ENCODE measurements at places on chromosomes 1 and 21.

GRCh38 chr1:114959423-114959822 is 70.2 kb upstream of the TSHB start:
- DNase-seq, result no peak

GRCh38 chr1:228100822-228101613 is 2.1 kb downstream of the C1orf35 start:
- DNase-seq, result no peak

DNA sequence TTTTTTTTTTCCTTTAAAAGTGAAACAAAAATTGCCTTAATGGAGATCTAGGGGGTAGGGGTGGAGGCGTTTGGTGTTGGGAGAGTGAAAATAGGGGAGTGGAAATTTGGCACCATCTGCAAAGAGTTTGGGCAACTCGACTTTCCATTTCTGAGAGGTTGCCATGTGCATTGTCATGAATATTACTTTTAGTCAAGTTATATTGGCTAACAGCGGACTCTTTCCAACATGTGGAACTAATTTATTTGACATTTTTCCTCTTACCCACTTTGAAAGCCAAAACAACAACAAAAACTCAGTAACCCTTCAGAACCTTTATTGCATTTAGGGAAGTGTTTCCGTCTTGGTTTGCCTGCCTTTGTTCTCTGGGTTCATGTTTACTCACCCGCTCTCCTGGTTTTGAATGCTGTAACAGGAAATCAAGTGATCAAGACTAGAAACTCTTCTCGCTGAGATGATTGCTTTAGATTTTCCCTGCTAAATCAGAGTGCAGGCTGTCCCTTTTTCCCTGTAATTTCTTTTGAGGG is 70.4 kb downstream of the CACHD1 start:
- no peak for DNase-seq

GRCh38 chr1:232943679-232944252 is 6.6 kb upstream of the NTPCR start:
- DNase-seq, result no peak

DNA sequence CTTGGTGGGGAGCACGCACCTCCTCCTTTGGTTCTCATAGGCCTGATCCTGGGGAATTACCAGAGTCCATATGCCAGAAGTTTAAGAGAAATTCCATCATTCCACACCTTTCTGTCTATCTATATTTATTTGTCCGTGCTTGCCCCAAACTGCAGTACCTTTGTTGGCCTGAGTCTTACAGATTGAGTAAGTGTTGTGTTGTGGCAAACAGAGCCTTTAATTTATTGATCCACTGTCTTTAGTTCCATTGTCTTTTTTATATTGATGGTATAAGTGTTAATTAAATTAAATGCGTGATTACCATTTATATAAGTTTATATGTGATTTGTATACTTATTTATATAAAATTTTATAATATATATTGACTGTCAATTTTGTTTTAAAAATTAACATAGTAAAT is 4.9 kb downstream of the SH3BGR start:
- DNase-seq, result peak; percentile 22

DNA sequence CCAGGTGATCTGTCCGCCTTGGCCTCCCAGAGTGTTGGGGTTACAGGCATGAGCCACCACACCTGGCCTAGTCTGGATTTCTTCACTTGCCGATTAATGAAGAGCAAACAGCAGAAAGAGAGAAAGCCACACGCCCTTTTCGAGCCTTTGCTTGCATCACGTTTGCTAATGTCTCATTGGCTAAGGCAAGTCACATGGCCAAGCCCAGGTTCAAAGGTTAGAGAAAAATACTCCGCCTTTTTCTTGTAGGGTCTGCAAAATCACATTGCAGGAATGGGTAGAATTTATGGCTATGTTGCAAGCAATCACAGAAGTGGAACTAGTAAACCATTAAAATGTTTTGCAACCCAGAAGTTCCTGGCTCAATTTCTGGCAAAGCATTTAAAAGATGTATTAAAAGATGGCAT is 26.8 kb upstream of the BACH1 start:
- no peak for DNase-seq

DNA sequence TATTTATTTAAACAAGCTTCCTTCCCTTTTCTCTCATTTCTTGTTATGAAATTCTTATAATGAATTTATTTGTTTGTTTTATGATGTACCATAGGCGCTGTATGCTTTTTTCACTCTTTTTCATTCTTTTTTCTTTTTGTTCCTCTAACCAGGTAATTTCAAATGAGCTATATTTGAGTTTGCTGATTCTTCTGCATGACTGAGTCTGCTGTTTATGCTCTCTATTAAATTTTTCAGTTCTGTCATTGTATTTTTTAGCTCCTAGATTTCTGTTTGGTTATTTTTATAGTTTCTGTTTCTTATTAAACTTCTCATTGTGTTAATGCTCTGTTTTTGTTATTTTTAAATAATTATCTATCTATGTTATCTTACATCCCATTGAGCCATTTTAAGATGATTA is 232.4 kb downstream of the LHX8 start:
- no peak for DNase-seq

DNA sequence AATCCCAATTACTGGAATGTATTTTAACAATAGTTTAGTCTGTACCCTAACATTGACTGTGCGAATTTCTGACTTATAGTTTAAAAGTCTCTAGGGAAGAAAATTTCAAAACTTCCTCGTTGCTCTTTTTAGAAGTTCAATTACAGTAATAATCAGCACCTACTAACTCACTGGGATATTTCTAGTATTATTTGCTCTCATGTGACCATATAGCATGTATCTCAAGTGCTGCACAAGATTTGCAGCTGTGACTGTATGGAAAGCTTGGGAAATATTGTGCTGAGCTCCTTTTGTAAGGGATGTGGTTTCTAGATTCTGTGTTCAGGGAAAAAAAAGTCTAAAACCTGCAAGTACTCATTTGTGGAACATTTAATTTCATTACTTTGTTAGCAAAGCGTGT is 153.1 kb downstream of the ST6GALNAC3 start:
- DNase-seq, result no peak

- DNase-seq, result no peak
Observed at GRCh38 chr1:160949881-160950280, 4.7 kb downstream of the ITLN2 start.

- no peak for DNase-seq
Observed at GRCh38 chr1:91024481-91025119, 2.8 kb upstream of the ZNF644 start.

GRCh38 chr1:41456847-41457540 is 27.5 kb downstream of the EDN2 start:
- DNase-seq, result no peak

DNA sequence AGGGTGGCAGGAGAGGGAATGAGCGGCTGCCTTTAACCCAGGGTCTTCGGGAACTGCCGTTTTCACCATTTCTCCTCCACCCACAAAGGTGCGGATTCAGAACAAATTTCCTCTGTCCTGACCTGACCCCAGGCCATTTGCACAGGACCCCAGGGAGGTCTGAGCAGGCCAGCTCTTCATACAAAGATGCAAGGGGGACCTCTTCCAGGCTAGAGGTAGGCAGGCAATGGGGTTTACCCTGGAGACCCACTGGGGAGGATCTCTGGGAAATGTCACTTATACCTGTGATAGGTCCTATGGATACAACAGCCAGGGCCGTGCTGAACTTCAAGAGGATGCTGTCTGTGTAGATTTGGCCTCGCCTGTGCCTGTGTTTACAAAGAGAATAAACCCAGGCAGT is 89.7 kb upstream of the VAMP3 start:
- no peak for DNase-seq

DNA sequence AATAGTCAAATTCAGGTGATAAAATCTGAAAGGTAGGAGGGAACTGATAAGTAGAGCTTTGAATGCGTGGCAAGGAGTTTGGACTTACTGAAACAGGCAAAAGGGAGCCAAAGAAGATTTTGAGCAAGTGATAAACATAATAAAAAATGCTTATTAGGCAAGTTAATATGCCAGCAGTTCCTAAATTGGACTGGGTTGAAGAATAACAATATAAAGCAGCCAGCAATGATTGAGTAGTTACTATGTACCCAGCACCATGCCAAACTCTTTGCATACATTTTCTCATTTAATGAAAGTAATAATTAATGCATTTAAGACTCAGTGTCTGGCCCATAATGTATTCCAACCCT is 23.8 kb upstream of the AHCYL1 start:
- DNase-seq, result no peak

DNA sequence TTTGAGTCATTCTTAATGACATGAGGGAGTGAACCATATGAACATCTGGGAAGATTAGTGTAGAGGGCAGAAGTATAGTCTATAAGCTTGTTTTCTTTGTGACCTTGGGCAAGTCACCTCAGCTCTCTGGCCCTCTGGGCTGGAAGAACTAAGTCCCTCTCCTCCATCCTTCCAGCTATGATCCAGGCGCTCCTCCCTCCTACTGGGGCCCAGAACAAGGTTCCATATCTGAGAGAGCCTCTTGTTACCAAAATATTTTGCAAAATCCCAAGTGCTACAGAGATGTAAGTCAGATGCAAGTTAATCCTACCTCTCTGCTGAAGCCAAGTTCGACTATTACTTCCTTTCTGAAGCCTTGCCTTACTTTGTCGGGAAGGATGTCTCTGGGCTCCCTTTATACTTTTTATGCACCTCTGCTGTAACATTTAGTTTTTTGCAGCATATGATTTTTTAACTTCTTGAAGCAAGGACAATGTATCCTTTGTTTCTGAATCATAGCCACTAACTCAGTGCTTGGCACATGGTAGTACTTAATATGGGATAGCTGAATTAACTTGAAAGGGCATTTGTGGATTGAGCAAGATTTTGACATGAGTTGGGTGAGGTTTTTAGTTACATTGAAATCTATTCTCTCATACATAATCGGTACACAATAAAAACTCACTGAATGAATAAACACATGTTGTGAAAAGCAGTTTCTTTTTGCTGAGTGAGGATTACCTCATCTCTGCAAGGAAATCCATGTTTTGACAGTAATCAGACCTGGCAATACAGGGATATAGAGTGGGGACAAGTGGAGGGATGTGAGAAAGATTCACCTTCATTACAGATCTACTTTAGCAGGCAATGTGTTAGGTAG is 54.7 kb upstream of the BEND5 start:
- DNase-seq, result no peak

GRCh38 chr1:228982637-228983036 is 247.4 kb downstream of the RHOU start:
- no peak for DNase-seq

DNA sequence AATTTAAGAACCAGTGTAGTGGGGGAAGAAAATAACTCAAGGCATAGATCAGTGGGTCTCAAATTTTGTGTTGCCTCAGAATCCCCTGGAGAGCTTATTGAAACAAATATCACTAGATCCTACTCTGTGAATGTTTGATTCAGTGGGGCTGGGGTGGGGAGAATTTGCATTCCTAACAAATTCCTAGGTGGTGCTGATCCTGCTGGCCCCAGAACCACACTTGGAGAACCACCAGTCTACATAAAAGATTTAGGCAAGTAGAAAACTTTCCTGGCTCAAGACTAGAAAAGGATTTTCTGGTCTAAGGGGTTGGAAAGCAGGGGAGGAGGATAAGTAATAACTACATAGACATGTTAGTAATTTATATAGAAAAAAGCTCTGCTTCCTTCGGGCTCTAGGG is 34.1 kb upstream of the C1orf21 start:
- no peak for DNase-seq

- no peak for DNase-seq
Observed at GRCh38 chr1:46130606-46131005, 1.8 kb downstream of the PIK3R3 start.

DNA sequence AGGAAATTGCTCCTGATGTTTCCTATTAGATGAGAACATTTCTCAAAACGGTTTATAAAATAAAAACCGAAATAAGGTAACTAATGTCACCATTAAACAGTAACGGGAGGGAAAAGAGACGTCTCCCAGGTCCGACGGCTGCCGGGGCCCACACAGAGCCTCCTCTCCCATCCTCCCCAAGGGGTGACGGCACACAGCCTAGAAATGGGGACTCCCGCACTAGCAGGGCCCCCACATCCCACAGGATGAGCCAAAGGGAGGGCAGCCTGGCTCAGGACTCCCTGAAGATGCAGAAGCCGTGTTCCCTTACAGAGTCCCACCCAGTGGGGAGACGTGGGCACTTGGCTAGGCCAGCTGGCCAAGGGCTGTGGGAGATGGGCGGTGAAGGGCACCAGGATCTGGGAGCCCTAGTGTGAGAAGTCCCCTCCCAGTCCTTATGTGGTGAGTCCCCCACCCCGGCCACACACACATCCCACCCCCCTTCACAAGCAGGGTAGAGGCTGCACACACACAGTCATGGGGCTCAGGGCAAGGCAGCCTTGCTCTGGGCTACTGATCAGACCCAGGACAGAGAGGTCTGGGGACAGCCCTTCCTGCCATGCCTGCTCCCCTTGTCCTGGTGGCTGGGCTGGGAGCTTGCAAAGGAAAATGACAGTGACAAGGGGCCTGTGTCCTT is 3.3 kb downstream of the KRTAP10-3 start:
- DNase-seq, result no peak

DNA sequence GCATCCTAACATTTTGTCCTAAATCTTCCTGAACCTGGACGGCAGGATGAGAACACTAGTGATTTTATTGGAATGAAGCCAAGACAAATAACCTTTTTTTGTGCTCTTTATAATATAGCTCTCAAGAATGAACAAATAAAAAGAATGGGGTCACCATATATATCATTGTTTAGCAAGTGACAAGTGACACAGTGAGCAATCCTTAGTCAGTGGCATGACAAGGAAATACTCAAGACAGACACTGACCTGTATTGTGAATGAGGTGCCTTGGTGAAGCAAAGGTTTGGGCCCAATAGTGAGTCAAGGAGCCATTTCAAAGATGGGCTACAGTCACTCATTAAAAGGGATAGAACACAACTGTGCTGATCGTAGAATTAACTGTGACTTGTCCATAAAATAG is 35.7 kb downstream of the PTGFR start:
- DNase-seq, result no peak

GRCh38 chr1:24015221-24016210 is 35.4 kb upstream of the SRSF10 start:
- no peak for DNase-seq

- no peak for DNase-seq
Observed at GRCh38 chr1:21914880-21915640, 22.1 kb downstream of the HSPG2 start.

- no peak for DNase-seq
Observed at GRCh38 chr1:198677027-198677426, 38.2 kb downstream of the PTPRC start.

DNA sequence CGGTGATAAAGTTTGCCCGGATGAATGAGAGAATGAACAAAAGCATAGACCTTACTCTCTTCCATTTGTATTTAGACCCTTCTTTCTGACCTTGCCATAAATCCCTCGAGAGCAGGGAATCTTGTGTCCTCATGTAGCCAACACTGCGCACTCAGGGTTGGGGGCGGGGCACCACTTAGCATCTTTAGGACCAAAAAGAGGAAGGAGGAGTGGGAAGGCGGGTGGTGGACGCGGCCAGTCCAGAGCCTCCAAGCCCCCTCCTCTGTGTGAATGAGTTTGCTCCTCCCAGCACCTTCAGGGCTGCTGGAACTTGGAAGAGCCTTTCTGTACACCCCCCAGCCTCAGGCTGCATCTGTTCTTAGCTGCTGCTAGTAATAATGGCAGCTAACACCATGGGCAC is 141.9 kb upstream of the TMEM51 start:
- DNase-seq, result peak; percentile 40

- DNase-seq, result no peak
Observed at GRCh38 chr1:239438891-239439290, 52.5 kb downstream of the CHRM3 start.

- no peak for DNase-seq
Observed at GRCh38 chr1:29393451-29393826, 157.1 kb downstream of the PTPRU start.

- no peak for DNase-seq
Observed at GRCh38 chr1:31800674-31800967, 15.2 kb downstream of the SPOCD1 start.

All from neural progenitor cell (in vitro differentiated cells).